A549 treated with AZD2906 at 1 μM for 4 hours (cell line): ENCODE measurements at places on chromosomes 1 and 21. TPM values are rescaled to one million over a fixed set of nuclear protein-coding genes. Genes with fewer than 3 reads are reported as not detected.

Gene GPR52
- total RNA-seq: 0.07 TPM in 1 of 5 replicates, not detected in the others

Gene SPRR4
- total RNA-seq: not detected in 5 replicates

Gene MPZL1
- 101 to 114 TPM (median 107 TPM) in 5 replicates for total RNA-seq

Gene DHCR24
- total RNA-seq: 45.8 to 49.9 TPM (median 48.3 TPM) in 5 replicates

Gene UBL4B
- 0.03 to 0.08 TPM in 2 of 5 replicates, not detected in the others for total RNA-seq

Gene C1orf216
- 13.4 to 14.7 TPM (median 14.6 TPM) in 5 replicates for total RNA-seq

Gene CD1B
- not detected in 5 replicates for total RNA-seq

Gene OPRD1
- 0.01 to 0.07 TPM (median 0.02 TPM) in 5 replicates for total RNA-seq

Gene OR2L3
- total RNA-seq: not detected in 5 replicates

Gene TDRD5
- 0.02 to 0.06 TPM (median 0.05 TPM) in 5 replicates for total RNA-seq

Gene SDC3
- 8.3 to 12.4 TPM (median 12.0 TPM) in 5 replicates for total RNA-seq

Gene MYBPH
- not detected in 5 replicates for total RNA-seq

Gene MEF2D
- total RNA-seq: 24.3 to 33.5 TPM (median 30.3 TPM) in 5 replicates

Gene B3GALT2
- total RNA-seq: not detected in 5 replicates

Gene AK5
- 4.6 to 9.1 TPM (median 5.8 TPM) in 5 replicates for total RNA-seq

Gene PAQR7
- 6.4 to 9.2 TPM (median 8.3 TPM) in 5 replicates for total RNA-seq

Gene RHEX
- not detected in 5 replicates for total RNA-seq

Gene CA6
- total RNA-seq: not detected in 5 replicates

Gene CNR2
- total RNA-seq: 0.01 TPM in 1 of 5 replicates, not detected in the others

Gene BSND
- total RNA-seq: not detected in 5 replicates

Gene CASZ1
- 1.4 to 2.0 TPM (median 1.6 TPM) in 5 replicates for total RNA-seq

Gene CHAF1B
- total RNA-seq: 11.1 to 12.8 TPM (median 11.3 TPM) in 5 replicates

Gene RYR2
- total RNA-seq: 0.01 to 0.07 TPM (median 0.03 TPM) in 5 replicates

Gene SPRR2G
- not detected in 5 replicates for total RNA-seq

Gene GCSAML
- total RNA-seq: not detected in 5 replicates
